ENCODE measurements at places on chromosomes 7 and 10.
A peak's percentile ranks its signal among the peaks of the same experiment; 100 is the strongest.

DNA sequence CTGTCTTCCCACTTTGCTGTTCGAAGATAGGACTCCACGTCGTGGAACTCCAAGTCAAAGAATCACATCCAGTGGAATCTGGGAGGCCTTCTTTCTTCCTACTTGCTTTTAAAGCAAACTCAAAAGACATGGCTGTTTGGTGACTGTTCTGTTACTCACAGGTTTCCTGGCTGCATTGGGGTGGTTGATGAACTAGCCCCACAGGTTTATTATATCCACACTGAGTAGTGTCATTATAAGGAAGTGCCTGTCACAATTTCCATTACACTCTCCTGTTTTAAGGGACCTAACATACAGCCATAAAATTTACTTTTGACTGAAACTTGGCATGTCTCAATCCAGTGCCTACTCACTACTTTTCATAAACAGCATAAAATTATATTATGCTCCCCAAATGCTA, 287.3 kb upstream of the SP4 start:
- no peak for DNase-seq

GRCh38 chr7:37832194-37832593, 16.2 kb upstream of the NME8 start:
- peak; percentile 11 for DNase-seq

GRCh38 chr7:98420966-98421612, 20.2 kb upstream of the BAIAP2L1 start:
- DNase-seq, result no peak

DNA sequence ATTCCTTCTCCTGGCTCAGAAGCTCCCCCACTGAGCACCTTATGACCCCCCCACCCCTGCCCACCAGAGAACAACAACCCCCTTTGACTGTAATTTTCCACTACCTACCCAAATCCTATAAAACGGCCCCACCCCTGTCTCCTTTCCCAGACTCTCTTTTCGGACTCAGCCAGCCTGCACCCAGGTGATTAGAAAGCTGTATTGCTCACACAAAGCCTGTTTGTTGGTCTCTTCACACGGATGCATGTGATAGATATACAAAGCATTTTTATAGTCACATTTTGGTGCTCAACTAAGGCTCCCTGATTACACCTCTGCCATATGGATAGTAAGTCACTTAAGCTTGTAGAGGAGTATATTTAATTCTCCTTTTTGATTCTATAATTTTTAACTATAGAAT, 985.8 kb downstream of the REEP3 start:
- DNase-seq, result no peak

GRCh38 chr10:51063166-51063565, 11.1 kb upstream of the PRKG1 start:
- no peak for DNase-seq

- no peak for DNase-seq
Observed at GRCh38 chr7:96614154-96614867, 95.3 kb downstream of the SEM1 start.

DNA sequence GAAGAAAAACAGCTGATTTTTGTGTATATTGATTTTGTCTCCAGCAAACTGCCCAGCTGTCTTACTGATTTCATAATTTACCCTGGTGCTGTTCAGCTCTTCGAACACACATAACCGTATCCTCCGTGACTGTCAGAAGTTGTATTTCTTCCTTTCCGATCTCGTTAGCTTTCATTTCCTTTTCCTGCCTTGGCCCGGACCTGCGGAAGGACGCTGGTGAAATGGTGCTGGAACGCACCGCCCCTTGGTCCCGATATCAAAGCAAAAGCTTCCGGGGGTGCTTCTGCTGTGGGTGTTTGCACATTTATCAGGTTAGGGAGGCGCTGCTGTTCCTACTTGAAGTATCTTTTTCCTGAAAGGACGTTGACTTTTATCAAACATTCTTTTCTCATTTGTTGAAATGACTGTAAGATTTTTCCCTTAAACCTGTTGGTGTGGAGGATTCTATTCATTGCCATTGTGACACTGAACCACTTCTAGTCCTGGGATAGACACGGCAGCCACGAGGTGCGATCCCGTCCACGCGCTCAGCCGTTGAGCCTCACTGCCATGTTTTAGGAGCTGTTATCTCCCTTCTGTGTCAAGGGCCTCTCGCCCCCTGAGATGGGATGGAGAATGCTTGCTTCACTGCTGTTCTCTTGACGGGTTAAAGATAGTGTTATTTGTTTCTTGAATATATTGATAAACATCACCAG, 72.6 kb downstream of the FOXL3 start:
- no peak for DNase-seq

DNA sequence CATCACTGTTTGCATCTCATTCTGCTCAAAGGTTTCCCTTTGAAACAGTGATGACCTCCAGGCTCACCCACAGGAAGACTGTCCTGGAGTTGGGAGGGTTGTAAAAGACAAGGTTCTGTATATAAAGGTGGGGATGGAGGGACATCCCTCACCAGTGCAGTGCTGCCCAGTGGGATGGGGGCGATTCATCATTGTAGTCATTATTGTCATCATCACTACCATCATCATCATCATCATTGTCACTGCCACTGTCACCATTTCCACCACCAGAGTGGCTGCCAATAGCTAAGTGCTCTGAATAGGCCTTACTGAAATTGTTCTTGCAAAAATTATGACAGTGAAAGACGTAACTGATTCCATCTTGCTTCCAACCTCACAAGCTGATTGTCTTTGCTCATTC, 24.7 kb downstream of the MRPS24 start:
- no peak for DNase-seq

DNA sequence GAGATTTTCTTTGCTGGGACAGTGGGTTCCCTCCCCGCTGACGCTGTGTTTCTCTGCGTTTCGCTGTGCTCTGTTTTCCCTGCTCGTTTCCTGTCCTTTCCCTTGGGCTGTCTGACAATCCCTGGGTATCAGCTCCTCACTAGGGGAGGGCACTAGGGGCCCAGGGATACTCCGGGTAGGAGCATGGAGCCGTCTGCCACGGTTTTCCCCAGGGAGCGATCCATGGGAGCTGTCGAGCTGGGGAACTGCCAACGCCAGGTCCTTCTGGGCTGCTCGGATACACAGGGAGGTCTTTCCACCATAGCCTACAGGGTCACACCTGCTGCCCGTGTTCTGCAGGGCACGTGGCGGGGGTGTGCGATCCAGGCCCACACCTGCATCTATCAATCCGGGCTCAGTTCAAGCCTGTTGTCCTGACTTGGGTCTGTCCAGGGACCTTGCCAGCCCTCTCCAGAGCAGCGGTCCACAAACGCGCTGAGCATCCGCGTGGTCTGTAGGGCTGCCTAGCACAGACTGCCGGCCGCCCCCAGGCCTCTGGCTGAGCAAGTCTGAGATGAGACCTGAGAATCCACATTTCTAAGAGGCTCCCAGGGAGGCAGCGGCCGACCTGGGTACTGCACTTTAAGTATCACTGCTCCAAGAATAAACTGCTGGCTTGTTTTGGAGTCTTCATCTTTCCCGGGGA, 263.1 kb downstream of the ELFN1 start:
- DNase-seq, result no peak

DNA sequence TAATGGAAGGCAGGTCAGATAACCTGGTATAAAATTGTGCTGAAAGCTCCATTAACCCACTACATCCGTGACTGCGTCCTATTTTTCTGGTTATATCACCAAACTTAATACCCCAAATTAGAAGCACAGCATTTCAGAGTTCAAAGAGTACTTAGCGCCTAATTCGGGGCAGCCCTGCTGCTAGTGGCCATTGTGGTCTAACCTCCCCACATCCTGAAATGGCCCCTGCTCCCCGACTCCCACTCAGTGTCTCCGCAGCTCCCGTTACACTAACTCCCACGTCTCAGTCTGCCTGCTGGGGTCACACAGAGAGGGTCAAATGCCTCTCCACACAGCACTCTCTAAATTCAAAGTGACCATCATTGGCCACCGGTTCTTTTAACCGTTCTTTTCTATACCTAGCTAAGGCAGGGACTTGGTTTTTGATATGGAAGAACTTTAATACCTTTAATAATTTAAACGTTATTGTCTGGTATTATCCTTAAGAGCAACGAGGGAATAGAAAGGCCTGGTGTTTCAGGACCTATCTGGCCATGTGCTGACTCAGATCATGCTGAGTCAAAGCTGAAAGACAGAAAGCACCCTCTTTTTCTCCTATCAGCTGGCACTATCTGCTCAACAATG, 117.1 kb downstream of the KMT2E start:
- DNase-seq, result peak; percentile 48

DNA sequence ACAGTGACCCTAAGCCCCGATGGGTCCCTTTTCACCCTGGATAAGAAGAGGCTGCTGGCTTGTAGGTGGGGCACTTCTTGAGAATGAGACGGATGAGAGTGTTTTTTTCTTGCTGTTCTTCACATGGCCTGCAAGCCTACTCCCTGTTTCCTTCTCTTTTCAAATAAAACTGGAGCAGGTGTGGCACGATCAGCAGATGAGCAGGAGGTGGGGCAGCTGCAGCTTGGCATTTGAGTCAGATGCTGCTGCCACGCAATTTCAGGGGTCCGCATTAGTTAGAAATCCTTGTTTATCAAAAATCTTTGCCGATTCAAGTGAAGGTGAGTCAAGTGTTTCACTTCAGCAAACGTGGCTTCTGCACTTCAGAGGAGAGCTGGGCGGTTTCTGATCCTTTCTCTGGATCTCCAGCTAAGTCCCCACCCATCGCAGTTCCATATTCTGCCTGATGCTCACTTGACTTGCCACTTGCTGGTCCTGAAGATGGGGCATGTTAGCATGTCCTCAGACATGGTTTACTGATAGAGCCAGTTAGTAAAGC, 20.8 kb downstream of the WDFY4 start:
- DNase-seq, result no peak

DNA sequence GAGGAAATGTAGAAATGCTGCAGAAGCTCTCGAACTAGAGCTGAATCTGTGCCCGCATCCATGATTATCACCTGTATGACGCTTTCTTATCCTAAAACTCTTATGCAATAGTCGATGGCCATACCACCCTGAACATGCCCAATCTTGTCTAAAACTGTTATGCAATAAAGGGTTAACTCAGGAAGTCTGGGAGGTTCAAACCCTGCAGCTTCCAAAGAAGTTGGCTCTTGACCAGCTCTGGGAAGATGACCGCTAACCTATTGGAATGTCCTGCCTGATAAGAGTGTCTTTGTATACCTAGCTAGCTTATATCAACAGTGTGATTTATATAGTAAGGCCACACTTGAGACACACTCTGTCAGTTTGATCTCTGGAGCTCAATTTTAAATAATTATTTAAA, 3.4 kb upstream of the C10orf88 start:
- peak; percentile 16 for DNase-seq

DNA sequence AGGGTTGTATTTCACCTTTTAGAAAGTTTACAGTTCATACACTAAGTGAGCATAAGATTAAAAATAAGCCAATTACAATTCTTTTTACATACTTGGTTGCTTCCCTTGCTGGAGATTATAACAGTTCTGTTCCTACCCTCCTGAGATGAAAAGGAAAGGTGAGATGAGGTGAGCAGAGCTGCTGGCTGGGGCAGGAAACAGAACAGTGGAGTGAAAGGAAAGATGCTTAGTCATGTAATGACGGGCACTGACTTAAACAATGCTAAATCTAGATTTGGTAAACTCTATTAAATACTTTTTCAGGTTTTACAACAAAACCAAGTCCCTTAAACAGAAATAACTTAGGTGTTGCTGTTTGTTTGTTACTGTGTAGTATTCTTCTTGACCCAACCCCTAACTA, 19.9 kb upstream of the ZEB1 start:
- DNase-seq, result no peak

- DNase-seq, result no peak
Observed at GRCh38 chr10:1182280-1183032, 126.3 kb downstream of the WDR37 start.

DNA sequence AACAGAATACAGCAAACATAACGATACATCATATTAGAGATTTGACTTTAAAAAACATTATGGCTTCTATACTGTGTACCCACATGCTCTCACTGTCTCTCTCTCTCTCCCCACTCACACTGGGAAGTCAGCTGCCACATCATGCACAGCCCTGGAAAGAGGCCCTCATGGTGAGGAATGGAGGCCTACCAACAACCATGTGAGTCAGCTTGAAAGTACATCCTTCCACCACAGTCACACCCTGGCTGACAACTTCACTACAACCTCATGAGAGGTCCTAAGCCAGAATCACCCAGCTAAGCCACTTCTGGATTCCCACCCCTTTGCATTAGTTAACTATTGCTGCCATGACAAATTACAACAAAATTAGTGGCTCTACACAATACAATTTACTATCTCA, 23.3 kb upstream of the GPR22 start:
- peak; percentile 53 for DNase-seq

DNA sequence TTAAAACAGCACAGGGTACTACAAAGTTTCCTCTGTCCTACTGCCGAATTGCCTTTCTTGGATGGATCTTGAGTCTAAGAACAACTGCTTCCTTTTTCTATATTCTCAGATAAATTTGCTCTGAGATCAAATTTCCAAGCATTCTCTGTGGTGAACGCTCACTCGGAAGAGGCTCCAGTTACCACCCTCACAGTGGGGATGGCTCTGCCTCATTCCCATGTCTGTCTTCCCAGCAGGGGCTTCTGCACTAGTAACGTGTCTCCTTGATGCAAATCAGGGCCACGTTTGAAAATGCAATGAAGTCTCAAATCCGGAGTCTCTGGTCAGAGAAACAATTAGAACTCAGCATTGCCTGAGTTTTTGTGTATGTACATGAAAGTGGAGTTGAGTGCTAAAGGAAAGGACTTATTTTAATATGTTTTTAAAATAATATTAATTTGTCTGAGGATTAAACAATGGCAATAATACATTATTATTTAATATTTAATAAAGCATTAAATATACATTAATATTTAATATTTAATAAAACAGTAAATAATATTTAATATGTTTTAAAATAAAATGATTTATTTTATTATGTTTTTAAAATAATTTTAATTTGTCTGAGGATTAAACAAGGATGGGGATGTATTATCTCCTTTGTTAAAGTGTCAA, 61.8 kb downstream of the INHBA start:
- peak; percentile 48 for DNase-seq

DNA sequence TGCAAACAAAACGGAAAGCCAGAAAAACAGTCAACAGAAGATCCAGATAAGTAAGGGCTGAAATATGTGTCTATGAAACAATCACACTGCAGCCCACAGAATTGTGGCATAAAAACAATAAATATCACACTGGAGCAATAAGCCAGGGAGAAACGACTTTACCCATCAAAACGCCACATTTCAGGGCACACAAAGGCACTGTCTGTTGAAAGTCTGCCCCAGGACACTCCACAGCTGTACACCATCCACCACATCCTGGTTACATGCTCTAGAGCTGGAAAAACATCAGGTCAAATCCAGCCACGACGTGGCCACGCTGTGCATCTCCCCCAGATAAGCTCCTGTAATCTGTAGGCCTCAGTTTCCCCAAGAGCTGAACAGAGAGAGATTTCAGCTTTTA, 88.7 kb downstream of the COBL start:
- DNase-seq, result no peak

DNA sequence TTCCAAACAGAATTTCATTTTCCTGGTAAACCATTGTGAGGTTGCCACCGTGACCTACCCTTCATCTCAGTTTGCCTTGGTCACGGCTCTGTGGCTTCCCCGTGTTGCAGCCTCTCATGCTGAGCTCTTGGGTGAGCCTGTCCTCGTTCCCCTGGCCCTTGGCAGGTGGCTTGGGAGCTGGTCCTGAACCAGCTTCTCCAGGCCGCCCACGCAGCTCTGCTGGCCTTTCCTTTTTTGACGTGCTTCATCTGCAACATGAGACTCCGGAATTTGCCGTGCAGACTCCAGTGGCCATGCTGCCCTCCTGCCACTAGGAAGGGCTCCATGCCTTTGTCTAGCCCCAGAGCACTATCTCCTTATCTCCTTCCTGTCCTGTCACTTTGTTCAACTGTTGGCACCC, 93.0 kb upstream of the NPS start:
- no peak for DNase-seq
